Camera-type eye (tissue), 1 donor: ENCODE measurements at places on chromosomes 3 and 15. TPM values are rescaled to one million over a fixed set of nuclear protein-coding genes. Genes with fewer than 3 reads are reported as not detected.

HESX1 gene
- 1.9 TPM for total RNA-seq

AADACL2 gene
- 1.3 TPM for total RNA-seq

FOXL2 gene
- total RNA-seq: 6.7 TPM

SPATA12 gene
- not detected for total RNA-seq

WHAMM gene
- total RNA-seq: 7.2 TPM

CHRNA7 gene
- 6.1 TPM for total RNA-seq

PLCL2 gene
- total RNA-seq: 71.1 TPM

FGF12 gene
- 13.0 TPM for total RNA-seq

PCSK6 gene
- total RNA-seq: 48.1 TPM

TM2D3 gene
- total RNA-seq: 87.6 TPM

AP3S2 gene
- 82.4 TPM for total RNA-seq

FETUB gene
- total RNA-seq: not detected
